Endothelial cell of umbilical vein (primary cell): ENCODE measurements at places on chromosomes 1 and 21.

DNA sequence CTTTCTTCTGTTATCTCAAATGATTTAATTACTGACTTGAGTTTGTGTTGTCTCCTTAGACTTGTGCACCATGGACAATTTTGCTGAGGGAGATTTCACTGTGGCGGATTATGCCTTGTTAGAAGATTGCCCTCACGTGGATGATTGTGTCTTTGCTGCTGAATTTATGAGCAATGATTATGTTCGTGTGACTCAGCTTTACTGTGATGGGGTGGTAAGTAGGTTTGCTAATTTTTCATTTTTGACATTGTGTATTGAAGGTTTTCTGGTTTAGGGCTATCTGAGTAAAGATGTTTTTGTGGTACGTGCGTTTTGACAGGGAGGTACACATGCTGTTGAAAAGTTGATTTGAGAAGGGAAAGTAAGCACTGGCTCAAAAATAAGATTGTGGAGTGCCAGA, 14.1 kb downstream of the TTC3 start:
- H3K27ac ChIP-seq, result no peak overlapping the region
- no peak overlapping the region for H3K4me3 ChIP-seq
- DNase-seq, result peak; percentile 31

GRCh38 chr1:234665975-234666605, 56.1 kb upstream of the IRF2BP2 start:
- no peaks in the 10 kb centered on the region for H3K4me1 ChIP-seq
- H3K27ac ChIP-seq, result no peak overlapping the region
- no peaks in the 10 kb centered on the region for H3K27me3 ChIP-seq
- H3K36me3 ChIP-seq, result no peaks in the 10 kb centered on the region
- no peak for DNase-seq

GRCh38 chr1:184568148-184568547, 181.3 kb downstream of the C1orf21 start:
- no peak overlapping the region for H3K4me3 ChIP-seq
- H3K27ac ChIP-seq, result no peak overlapping the region
- peaks cover 2% of the 10 kb centered on the region for H3K27me3 ChIP-seq
- H3K36me3 ChIP-seq, result no peaks in the 10 kb centered on the region

- no peaks in the 10 kb centered on the region for H3K36me3 ChIP-seq
- H3K4me1 ChIP-seq, result peaks cover 11% of the 10 kb centered on the region
- H3K27me3 ChIP-seq, result peaks cover 27% of the 10 kb centered on the region
- H3K4me3 ChIP-seq, result no peak overlapping the region
- H3K27ac ChIP-seq, result no peak overlapping the region
Measured at GRCh38 chr1:167708940-167709389, 12.8 kb upstream of the MPZL1 start.

GRCh38 chr21:38282921-38283320, 26.1 kb downstream of the KCNJ15 start:
- peaks cover 10% of the 10 kb centered on the region for H3K27me3 ChIP-seq
- no peak overlapping the region for H3K27ac ChIP-seq
- DNase-seq, result no peak
- peaks cover 3% of the 10 kb centered on the region for H3K4me1 ChIP-seq
- no peak overlapping the region for H3K4me3 ChIP-seq

DNA sequence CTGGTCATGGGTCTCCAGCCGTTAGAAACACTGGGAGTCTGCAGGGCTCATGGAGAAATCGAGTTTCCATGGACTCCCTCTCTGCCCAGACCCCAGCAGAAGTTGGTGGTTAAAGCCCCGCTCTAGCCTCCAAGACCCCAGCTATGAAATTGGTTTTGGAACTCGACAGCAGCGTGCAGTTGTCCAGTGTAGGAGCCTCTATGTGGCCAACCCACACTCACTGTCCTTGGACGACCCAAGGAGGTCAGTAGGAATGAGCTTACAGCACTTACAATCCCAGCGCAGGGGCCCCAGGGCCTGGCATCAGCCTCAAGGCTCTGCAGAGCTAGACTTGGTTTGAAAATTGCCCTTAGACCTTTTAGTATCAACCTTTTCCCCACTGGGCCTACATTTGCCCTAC, 3.2 kb upstream of the PRDM16 start:
- no peak overlapping the region for H3K4me3 ChIP-seq
- H3K36me3 ChIP-seq, result no peaks in the 10 kb centered on the region
- H3K27me3 ChIP-seq, result peaks cover 50% of the 10 kb centered on the region

- H3K4me1 ChIP-seq, result no peaks in the 10 kb centered on the region
- DNase-seq, result no peak
- H3K36me3 ChIP-seq, result no peaks in the 10 kb centered on the region
- H3K27me3 ChIP-seq, result no peaks in the 10 kb centered on the region
Measured at GRCh38 chr1:63848733-63849132, 74.9 kb downstream of the ROR1 start.

- peak overlapping the region; percentile 77 for H3K4me3 ChIP-seq
- peaks cover 16% of the 10 kb centered on the region for H3K4me1 ChIP-seq
- H3K27me3 ChIP-seq, result no peaks in the 10 kb centered on the region
- H3K27ac ChIP-seq, result peak overlapping the region; percentile 67
- peak; percentile 46 for DNase-seq
- no peaks in the 10 kb centered on the region for H3K36me3 ChIP-seq
Measured at GRCh38 chr1:149843431-149844041, 55.8 kb upstream of the BOLA1 start.

- DNase-seq, result no peak
- no peaks in the 10 kb centered on the region for H3K27me3 ChIP-seq
- no peak overlapping the region for H3K4me3 ChIP-seq
- H3K36me3 ChIP-seq, result peaks cover 5% of the 10 kb centered on the region
- no peaks in the 10 kb centered on the region for H3K4me1 ChIP-seq
Measured at GRCh38 chr1:39230261-39231190, 26.0 kb downstream of the MACF1 start.

DNA sequence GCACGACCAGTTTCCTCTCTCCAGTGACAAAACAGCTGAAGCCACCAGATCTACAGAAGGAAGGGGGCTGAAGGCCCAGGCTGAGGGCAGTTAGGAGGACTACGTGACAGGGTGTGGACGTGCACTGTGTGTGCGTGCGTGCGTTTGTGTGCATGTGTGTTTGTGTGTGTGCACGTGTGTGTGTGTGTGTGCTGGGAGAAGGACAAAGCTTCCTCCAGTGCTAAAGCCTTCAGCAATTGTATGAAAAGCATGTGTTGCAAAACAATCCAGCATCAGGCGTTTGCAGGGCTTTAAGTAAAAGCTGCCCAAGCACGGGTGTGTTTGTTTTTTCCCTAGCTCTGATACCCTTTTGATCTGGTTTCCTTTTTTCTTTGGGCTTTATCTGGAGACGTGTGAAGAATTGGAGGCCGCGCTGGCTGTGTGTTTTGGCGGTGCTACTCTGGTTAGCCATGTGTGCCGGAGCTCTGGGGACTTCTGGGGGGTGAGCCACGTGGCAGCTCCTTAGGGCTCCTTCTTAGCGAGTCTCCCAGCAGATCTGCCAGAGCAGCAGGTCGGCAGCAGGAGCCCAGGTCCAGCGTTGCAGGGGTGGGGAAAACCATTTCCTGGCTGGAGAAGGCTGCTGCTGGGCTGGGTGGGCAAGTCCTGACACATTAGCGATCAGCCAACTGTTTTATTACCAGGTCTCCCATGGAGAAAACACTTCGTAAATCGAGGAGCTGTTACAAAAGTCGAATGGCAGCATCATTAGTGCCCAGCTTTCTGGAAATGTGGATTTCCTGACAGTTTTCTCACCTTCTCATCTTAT, 73.4 kb downstream of the UCK2 start:
- no peaks in the 10 kb centered on the region for H3K36me3 ChIP-seq
- no peak overlapping the region for H3K4me3 ChIP-seq
- DNase-seq, result peak; percentile 90
- H3K27me3 ChIP-seq, result no peaks in the 10 kb centered on the region
- peaks cover 75% of the 10 kb centered on the region for H3K4me1 ChIP-seq

- no peaks in the 10 kb centered on the region for H3K36me3 ChIP-seq
- no peak for DNase-seq
- peak overlapping the region; percentile 99 for H3K27ac ChIP-seq
- peaks cover 87% of the 10 kb centered on the region for H3K4me1 ChIP-seq
Measured at GRCh38 chr1:94321662-94322061, 84.3 kb upstream of the ARHGAP29 start.

DNA sequence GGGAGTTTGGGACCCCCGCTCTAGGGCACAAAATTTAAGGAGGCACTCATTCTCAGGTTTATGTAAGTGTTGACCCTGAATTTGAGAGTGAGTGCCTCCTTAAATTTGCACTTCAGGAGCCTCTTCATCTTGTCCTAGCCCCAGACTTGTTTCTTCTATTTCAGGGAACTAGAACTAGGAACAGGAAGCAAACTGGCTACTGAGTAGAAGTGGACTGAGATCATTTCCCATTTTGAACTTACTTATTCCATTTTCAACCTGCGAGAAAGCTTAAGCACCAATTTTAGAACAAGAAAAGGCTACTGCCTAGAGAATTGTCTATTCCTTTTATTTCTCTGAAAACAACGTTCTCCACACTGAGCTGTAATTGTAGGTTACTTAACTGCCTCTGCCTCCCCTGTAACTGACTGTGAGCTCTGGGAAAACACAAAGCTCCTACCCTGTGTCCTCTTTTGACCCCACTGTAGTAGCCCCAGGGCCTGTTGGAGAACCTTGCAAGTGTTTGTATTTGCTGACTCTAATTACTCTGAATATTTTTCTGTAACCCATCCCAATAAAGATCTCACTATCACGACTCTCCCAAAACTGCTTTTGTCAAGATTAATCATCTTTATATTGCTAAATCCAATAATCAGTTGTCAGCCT, 2.5 kb downstream of the PPT1 start:
- H3K4me1 ChIP-seq, result peaks cover 24% of the 10 kb centered on the region
- no peak overlapping the region for H3K27ac ChIP-seq
- peaks cover under 1% of the 10 kb centered on the region for H3K36me3 ChIP-seq
- DNase-seq, result no peak
- H3K4me3 ChIP-seq, result no peak overlapping the region

DNA sequence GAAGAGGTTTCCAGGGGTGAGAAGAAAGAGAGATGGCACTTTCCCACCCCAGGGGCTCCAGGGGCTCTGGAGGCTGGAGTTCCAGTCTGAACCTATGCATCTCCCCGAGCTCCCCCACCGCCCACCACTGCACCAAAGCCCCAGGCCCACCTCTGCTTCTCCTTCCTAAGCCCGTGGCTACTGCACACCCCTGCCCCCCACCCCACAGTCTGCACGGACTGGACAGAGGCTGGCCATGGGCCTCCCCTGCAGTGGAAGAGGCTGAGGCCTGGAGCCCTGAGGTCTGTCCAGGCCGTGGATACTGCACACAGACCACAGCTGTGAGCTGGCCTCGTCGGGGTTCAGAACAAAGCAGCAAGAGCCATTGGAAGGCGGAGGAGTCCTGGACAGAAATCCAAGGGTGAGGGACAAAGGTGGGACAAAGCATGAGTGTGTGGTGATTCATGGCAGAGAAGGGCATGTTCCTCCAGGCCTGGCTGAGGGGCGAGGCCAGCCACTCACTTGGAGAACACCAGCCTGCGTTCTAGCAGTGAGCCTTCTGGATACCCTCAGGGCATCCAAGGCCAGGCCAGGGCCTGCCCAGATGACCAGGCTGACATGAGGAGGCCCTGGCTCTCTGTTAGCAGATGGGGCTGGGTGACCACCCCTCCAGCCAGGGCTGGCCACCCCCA, 244.8 kb upstream of the VAMP3 start:
- no peak for DNase-seq
- H3K27ac ChIP-seq, result no peak overlapping the region
- no peaks in the 10 kb centered on the region for H3K27me3 ChIP-seq
- H3K4me1 ChIP-seq, result no peaks in the 10 kb centered on the region
- no peak overlapping the region for H3K4me3 ChIP-seq
- H3K36me3 ChIP-seq, result no peaks in the 10 kb centered on the region

GRCh38 chr1:47708658-47709018, 270.8 kb downstream of the FOXD2 start:
- H3K4me3 ChIP-seq, result no peak overlapping the region
- no peak for DNase-seq
- H3K27me3 ChIP-seq, result peaks cover 47% of the 10 kb centered on the region
- peaks cover 7% of the 10 kb centered on the region for H3K4me1 ChIP-seq

DNA sequence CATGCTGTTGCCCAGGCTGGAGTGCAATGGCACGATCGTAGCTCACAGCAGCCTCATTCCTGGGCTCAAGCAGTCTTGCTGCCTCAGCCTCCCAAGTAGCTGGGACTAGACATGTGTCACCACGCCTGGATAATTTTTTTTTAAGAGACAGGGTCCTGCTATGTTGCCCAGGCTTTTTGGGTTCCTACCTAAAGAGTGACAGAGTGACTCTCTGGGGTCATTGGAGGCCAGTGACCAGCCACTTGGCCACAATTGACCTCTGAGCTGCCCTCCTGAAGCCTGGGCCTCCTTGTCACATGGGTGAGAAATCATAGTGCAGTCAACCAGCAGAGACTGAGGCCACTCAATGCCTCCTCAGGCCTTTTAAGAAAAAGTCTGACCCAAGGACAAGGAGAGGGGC, 5.7 kb downstream of the DIO1 start:
- DNase-seq, result no peak
- H3K27ac ChIP-seq, result no peak overlapping the region
- no peaks in the 10 kb centered on the region for H3K27me3 ChIP-seq
- H3K4me1 ChIP-seq, result no peaks in the 10 kb centered on the region

GRCh38 chr1:24874056-24874455, 56.0 kb downstream of the RUNX3 start:
- no peak overlapping the region for H3K4me3 ChIP-seq
- H3K27me3 ChIP-seq, result peaks cover 7% of the 10 kb centered on the region
- DNase-seq, result no peak
- H3K4me1 ChIP-seq, result no peaks in the 10 kb centered on the region
- no peak overlapping the region for H3K27ac ChIP-seq
- no peaks in the 10 kb centered on the region for H3K36me3 ChIP-seq

DNA sequence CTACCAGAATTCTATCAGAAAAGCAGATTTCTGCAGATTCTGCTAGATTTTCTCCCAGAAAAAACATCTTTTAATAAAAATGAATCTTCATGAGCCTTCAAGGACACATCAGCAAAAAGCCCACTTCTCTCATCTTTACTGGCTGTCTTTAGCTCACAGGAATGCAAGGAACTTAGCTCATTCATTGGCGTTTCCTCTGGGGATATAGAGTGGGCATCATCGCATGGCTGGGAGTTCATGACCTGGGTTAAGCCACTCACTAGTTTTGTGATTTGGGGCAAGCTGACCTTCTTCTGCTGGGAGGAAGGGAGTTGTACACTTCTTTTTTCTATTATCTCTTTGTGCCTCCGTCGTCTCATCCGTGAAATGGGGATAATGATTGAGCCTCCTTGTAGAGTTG, 149.7 kb downstream of the KAZN start:
- no peaks in the 10 kb centered on the region for H3K4me1 ChIP-seq
- no peaks in the 10 kb centered on the region for H3K27me3 ChIP-seq
- H3K4me3 ChIP-seq, result no peak overlapping the region
- no peaks in the 10 kb centered on the region for H3K36me3 ChIP-seq

GRCh38 chr21:38048167-38048566, 131.9 kb upstream of the KCNJ6 start:
- no peak overlapping the region for H3K27ac ChIP-seq
- H3K36me3 ChIP-seq, result no peaks in the 10 kb centered on the region
- H3K27me3 ChIP-seq, result peaks cover 1% of the 10 kb centered on the region
